Left lung (tissue), 14 donors: ENCODE measurements at places on chromosomes 1 and 21.

GRCh38 chr21:36768496-36768895, 69.6 kb downstream of the SIM2 start:
- no peak for DNase-seq

GRCh38 chr1:99465176-99465900, 180.6 kb upstream of the PALMD start:
- DNase-seq, result no peak

DNA sequence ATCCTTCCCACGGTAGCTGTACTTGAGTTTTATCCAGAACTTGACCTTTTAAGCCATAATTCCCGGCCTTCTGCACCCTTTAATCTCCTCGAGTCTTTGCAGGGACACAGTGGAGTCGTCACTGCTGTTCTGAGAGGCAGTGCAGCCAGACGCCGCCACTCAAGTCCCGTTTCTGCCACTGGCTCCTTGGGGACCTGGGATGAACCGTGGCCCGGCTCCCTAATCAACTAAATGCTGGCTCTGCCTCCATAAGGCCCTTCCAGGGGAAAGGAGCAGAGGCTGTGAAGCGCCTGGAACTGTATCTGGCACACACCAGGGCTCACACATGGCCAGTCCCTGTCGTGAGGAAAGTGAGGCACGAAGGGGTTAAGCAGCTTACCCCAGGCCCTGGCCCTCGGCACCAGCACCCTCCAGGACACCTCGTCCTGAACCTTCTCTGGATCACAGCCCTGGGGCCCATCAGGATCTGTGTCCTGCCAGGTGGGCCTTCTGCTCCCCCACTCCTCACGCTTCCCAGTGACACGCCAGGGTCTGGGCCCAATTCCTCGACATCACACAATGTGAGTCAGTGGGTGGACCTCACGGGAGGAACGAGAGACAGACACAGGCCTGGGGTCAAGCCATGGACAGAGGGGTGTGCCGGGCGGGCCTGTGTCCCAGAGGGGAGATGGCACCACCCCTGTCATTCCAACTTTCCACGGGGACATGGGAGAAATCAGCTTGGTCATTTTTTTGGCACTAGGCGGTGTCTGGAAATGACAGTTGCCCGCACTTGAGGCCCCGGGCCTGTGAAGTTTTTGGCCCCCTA, 23.5 kb upstream of the C1orf174 start:
- peak; percentile 27 for DNase-seq

DNA sequence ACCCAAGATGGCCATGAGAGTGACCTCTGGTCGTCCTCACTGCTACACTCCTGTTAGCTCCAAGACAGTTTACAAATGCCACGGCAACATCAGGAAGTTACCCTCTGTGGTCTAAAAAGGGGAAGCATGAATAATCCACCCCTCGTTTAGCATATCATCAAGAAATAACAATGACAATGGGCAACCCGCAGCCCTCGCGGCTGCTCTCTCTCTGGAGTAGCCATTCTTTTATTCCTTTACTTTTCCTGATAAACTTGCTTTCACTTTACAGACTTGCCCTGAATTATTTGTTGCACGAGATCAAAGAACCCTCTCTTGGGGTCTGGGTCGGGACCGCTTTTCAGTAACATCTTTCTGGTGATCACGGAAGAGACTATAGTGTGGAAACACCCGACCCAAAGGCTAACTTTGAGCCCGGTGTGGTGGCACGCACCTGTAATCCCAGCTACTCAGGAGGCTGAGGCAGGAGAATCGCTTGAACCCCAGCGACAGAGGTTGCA, 19.8 kb upstream of the COX20 start:
- no peak for DNase-seq

GRCh38 chr1:164982545-164982944, 374.0 kb downstream of the LMX1A start:
- no peak for DNase-seq

DNA sequence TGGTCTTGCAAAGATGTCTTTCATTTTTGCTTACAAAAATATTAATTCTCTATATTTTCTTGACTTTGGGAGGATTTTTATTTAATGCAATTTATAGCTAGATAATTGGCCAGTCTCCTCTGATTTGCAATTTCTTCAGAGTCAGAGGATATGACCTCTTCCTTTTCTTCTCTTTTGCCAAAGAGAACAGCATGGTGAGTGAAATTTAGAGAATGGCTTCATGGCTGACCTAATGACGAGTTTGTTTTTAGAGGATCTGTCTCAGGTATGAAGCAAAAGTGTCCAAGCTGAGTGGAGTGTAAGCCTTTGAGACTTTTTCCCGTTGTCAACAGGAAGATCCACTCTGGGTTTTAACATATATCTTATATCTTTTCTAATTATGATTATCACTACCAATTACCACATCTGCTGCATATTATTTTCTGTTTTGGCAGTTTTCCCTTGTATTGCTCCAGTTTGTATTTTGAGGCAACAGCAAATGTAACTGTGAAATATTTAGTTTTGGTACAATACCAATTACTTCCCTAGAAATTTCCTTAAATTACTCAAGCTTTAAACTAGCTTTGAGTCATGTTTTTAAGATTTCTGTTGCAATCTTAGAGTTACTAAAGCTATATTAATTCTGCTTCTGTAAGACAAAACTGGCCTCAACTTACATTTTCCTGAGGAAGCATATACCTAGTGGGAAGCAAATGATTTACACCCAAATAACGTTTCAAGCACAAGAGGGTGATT, 332.8 kb upstream of the ZRANB2 start:
- no peak for DNase-seq

DNA sequence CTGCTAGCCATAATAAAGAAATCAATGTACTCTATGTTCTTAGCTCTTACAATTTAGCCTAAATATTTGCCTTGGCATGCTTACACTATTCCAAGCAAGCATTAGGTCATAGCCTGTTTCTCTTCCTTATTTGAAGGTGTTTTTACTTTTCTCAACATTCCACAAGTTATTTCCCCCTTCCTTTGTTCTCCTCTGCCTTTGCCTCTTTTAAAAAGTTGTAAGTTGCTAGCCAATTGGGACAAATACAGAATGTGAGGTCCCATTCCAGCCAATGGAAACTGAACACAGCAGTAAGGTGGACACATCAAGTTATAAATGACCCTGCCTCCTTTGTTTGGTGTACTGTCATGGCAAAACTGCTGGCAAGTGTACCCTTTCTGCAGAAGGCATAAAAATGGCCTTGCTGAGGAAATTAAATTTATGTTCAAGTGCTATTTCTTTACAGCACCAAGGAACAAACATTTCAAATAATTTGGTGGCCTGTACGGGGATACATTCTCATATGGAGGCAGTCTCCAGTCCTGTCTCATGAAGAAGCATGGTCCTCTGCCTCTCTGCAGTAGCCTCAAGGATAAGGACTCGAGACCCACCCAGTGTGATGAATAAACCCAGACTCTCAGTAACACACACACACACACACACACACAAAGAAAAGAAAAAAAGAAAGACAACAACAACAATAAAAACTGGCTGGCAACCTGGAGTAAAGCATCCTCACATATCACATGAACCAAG, 28.8 kb upstream of the FMO1 start:
- DNase-seq, result no peak

- DNase-seq, result no peak
Observed at GRCh38 chr1:16165073-16165364, 9.2 kb upstream of the EPHA2 start.

- no peak for DNase-seq
Observed at GRCh38 chr21:28516021-28516420, 476.7 kb downstream of the LTN1 start.

DNA sequence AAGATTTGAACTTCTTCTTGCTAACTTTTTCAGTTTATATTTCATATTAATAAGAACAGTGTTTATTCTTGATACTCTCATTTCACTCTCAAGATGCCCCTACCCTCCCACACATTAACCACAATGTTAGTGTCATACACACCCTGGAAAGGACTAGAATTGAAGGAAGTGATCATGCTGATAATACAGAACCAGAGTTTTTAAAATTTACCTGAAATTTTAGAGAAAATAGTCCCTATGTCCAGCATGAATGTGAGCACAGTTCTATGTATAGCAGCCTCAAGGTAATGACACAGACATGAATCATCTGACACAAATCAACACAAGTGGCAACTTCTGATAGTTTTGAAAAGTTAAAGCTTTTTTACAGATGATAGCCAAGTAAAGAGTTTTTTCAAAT, 26.0 kb downstream of the RGS1 start:
- no peak for DNase-seq

DNA sequence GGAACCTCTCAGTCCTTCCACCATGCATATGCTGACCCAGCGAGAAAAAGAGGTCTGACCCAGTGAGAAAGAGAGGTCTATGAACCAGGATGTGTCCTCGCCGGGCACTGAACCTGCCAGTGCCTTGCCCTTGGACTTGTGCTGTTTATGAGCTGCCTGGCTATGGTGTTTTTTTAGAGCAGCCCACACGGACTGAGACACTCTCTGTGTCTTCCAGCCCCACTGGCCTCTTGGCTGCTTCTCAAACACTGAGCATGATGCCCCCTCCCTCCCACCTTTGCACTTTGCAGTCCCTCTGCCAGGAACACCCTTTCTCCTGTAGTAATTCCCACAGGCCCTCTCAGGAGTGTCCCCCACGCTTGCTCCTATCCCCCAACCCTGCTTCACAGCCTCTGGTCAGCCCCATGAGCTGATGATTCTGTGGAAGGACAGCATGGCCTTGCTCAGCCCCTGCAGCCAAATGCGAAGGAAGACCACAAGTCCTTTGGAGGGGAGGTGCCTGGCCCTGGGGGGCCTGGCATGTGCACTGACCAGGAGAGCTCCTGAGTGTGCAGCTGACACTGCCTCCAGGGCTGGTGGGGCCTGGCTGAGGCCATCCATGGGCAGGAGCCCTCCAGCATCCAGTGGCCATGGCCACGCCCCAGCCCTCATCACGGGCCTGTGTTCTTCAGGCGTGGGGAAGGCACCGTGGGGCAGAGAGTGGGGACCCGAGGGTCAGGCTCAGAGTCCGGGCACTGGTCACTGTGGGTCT, 23.8 kb downstream of the WNT3A start:
- peak; percentile 60 for DNase-seq
